NCI-H526 (cell line): ENCODE measurements at places on chromosomes 2 and 18.

GRCh38 chr2:235551965-235552364 is 58.1 kb downstream of the AGAP1 start:
- peak; percentile 27 for DNase-seq

DNA sequence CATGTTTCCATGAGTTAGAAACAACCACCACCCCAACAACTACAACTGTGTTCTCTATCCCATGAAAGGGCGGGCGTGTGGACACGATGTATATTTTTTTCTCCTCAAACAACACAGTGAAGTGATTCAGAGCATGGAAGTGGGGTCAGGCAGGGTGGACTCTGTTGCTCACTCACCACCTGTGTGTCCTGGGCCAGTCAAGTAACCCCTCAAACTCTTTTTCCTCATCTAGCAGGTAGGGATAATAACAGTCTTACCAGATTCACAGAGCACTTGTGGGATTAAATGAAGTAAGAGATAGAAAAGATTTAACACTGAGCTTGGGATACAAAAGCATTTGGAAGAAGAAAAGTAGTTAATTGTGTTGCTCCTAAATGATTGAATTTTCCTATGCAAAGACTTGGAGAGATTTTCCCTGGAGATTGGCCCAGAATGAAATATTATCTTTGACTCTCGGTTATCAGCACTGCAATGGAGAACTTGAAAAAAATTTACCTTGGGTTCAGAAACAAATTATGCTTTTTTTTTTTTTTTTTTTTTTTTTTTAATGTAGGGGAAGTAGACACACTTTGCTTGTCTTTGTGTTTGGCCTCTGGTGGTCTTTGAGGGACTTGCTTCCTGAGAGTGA is 161.9 kb upstream of the EPAS1 start:
- no peak for DNase-seq

DNA sequence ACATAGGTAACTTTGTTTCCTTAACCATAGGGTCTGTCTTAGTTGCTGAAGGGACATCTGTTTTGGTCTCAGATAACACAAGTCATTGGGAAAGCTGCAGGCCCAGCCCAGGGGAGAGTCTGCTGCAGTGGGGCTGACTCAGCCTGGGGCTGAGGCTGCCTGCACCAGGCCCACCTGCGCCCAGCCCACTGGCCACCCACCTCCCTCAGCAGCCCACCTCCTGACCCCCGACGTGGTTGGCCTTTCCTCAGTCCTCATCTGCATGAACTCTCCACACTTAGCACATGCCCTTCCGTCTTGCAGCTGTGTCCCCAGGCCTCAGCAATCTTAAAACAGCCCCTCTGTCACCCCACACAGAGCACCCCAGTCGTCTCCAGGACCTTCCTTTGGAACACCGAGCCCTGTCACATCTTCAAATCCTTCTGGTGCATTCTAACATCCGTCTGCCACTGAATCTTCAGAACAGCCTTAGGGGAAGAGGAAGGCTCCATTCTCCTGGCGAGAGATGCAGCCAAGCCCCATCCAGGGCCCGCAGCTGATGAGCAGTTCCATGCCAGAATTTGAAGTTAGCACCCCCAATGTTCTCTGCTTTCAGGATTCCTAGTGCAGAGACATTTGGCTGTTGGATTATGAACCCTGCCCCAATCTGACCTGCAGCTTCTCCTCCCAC is 231.4 kb downstream of the SEPTIN10 start:
- DNase-seq: no peak

GRCh38 chr2:62263076-62263715 is 67.3 kb downstream of the B3GNT2 start:
- DNase-seq: no peak

DNA sequence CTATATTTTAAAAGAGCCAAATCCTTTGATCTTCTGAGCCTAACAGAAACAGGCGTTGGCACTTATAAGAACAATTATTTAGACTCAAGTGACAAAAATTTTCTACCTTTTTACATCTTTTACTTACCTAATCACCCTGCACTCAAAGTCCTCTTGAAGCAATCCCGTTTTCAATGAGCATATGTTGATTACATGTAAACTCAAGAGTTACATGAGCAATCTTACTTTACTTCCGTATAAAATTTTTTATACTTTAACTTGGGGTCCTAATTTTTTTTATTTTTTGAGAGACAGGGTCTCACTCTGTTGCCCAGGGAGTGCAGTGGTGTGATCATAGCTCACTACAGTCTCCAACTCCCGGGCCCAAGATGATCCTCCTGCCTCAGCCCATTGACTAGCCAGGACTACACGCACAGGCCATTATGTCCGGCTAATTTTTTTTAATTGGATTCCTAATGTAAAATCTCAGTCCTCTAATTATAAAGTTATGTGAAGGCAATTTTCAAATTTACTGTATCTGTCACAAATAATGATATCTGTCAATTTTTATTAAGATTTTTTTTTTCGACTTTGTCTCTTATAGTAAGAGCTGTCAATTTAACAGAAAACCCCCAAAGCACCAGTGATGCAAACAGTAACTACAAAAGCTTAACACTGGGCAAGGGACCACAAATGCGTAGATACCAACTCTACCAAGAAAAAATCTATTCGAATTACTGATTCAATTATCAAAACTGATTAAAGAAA is 19.1 kb upstream of the STPG4 start:
- DNase-seq: no peak
